Psoas muscle (tissue), 8 donors: ENCODE measurements at places on chromosomes 12 and 14. TPM values are rescaled to one million over a fixed set of nuclear protein-coding genes. Genes with fewer than 3 reads are reported as not detected.

Gene CCDC88C
- total RNA-seq = 3.9 TPM

GRCh38 chr14:61927520-61927919 is 165.3 kb downstream of the SNAPC1 start:
- no peaks in the 10 kb centered on the region for H3K36me3 ChIP-seq
- H3K27me3 ChIP-seq = peaks cover 1% of the 10 kb centered on the region
- H3K4me1 ChIP-seq = no peaks in the 10 kb centered on the region
- no peak overlapping the region for H3K27ac ChIP-seq
- DNase-seq = no peak
- H3K4me3 ChIP-seq = no peak overlapping the region

DNA sequence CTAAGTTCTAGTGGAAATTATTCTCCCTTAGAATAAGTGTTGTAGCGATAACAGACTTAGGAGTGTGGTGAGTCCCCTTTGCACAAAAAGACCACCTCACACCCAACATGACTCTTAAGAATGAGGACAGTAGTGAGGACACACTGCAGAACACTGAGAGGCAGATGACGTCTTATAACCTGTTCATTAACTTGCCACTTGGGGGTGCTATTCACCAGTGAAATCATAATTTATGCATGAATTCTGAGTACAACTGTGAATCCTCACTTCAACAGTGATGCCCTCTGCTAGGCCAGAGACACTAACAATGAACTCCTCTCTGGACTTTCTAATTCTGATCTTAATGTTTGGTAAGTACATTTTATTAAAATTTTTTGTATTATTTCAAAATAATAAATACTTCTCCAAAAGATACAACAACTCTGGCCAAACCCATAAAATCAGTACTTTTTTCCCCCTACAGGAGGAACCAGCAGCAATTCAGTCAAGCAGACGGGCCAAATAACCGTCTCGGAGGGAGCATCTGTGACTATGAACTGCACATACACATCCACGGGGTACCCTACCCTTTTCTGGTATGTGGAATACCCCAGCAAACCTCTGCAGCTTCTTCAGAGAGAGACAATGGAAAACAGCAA is 274.7 kb downstream of the DAD1 start:
- no peak overlapping the region for H3K27ac ChIP-seq
- H3K4me3 ChIP-seq = no peak overlapping the region
- no peak for DNase-seq
- no peaks in the 10 kb centered on the region for H3K36me3 ChIP-seq

DNA sequence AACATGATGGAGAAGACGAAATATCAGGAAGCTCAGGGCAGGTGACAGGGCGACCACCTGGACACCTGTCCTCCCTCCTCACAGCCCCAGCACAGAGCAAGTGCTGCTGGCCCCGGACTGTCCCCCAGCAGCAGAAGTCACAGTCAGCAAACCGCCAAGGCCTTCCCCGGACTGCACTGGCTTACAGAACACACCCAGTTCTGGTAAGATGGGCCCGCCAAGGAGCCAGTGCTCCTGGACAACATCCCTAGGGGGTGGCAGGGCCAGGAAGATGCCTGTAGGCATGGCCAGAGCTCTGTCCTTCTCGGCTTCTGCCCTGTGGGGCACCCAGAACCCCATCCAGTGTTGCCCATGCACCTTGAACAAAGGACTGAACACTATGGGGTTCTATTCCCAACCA is 77.9 kb downstream of the BCL11B start:
- no peaks in the 10 kb centered on the region for H3K27me3 ChIP-seq
- H3K4me1 ChIP-seq = peaks cover 4% of the 10 kb centered on the region
- H3K4me3 ChIP-seq = no peak overlapping the region

- H3K4me3 ChIP-seq = no peak overlapping the region
- H3K27ac ChIP-seq = no peak overlapping the region
- peaks cover 1% of the 10 kb centered on the region for H3K4me1 ChIP-seq
These were observed 28.9 kb downstream of the VDR start for GRCh38 chr12:47875746-47876439.

DNA sequence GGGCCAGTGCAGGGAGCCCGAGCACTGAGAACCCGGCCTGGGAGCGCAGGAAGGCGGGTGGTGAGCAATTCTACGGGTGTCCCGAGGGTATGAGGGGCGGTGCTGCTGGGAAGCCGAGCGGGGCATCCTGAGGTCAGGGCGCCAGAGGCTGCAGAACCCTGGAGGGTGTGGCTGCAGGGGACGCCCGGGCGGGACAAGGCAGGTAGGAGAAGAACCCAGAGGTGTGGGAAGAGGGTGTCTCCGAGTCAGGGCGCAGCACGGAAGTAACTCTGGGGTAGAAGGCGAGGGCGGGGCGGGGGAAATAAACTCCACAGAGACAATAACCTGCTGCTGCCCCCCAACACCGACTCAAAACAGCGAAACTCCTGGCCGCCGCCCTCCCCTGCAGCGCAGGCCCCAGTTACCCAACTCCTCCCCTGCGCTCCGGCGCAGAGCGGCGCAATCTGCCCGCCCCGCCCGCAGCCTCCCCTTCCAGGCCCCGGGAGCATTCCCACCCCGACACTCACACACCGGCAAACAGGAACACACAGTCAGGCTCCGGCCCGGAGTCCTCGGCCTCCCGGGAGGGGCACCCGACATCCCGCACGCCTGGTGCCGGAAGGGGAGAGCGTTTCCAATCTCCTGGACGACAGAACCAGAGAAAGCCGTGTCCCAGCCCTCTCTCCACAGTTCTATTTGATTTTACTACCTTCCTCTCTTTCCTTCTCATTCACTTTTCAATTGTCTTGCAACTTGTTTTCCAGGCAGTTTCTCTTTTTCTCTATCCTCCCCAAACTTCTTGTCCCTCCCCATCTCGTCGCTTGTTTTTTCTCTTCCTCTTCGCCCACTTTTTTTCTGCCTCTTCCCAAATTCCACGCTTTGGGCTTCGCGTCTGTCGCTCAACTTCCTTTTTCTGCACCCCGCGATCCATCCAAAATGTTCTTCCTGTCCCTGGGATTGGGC is 2.4 kb downstream of the HRK start:
- H3K27ac ChIP-seq = no peak overlapping the region
- no peaks in the 10 kb centered on the region for H3K36me3 ChIP-seq
- DNase-seq = no peak
- peaks cover 34% of the 10 kb centered on the region for H3K4me1 ChIP-seq

DNA sequence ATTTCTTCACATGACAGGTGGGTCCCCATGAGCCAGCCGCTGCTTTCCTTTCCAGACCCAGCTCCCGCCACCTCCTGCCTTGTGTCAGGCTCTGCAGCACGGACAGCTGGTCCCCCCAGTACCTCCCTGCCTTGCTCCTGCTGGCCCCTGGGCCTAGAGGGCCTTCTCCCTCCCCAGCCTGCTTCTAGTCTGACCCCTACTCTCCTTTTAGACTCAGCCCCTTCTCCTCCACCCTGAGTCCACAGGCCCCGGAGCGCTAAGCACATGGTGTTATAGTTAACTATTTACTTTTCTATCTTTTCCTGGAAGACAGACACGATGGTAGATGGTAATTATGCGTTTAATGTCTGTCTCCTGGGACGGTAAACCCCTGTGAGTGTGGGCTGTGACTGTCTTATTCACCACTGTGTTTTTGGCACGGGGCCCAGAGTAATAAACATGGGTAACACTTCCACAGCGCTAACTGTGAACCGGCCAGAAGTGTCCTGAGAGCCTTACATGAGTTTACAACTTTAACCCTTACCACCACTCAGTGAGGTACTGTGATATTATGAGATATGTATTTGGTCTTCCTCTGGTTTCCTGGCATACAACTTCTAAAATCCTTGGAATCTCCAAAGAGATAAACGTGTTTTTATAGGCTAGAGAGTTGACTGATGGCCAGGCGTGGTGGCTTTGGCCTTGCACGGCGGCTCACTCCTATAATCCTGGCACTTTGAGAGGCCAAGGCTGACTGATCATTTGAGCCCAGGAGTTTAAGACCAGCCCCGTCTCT is 41.2 kb downstream of the DGLUCY start:
- H3K4me3 ChIP-seq = no peak overlapping the region
- H3K27me3 ChIP-seq = no peaks in the 10 kb centered on the region
- H3K27ac ChIP-seq = peak overlapping the region; percentile 79
- H3K4me1 ChIP-seq = peaks cover 46% of the 10 kb centered on the region

GRCh38 chr12:52797529-52797894 is 1.6 kb upstream of the KRT3 start:
- no peaks in the 10 kb centered on the region for H3K36me3 ChIP-seq
- H3K27ac ChIP-seq = no peak overlapping the region
- H3K27me3 ChIP-seq = no peaks in the 10 kb centered on the region
- no peak for DNase-seq
- no peak overlapping the region for H3K4me3 ChIP-seq
- no peaks in the 10 kb centered on the region for H3K4me1 ChIP-seq
